ENCODE measurements at places on chromosomes 3 and 15.

GRCh38 chr15:80711886-80712285 is 16.8 kb downstream of the ABHD17C start:
- no peak for DNase-seq

GRCh38 chr15:98324341-98324970 is 323.9 kb upstream of the IGF1R start:
- DNase-seq = no peak

DNA sequence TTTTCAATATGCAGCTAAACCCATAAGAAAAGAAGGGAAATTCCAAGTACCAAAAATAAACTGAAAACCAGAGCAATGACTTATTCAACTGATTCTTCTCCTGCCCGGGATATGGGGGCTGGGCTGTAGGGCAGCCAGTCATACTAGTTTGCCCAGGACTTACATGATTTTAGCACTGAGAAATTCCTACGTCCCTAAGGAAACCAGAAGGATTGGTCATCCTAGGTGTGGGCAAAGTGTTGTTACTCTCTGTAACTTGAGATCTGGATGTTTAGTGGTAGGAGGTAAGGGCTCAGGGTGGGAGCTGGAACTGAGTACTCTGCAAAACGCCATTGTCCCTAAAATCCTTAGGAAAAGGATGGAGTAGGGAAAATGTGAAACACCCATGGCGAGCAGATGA is 1.2 kb upstream of the DAZL start:
- DNase-seq = no peak

- DNase-seq = no peak
These were observed 352 bp downstream of the CHRD start for GRCh38 chr3:184380185-184380626.

- no peak for DNase-seq
These were observed 94.7 kb downstream of the IL5RA start for GRCh38 chr3:3015185-3016089.

DNA sequence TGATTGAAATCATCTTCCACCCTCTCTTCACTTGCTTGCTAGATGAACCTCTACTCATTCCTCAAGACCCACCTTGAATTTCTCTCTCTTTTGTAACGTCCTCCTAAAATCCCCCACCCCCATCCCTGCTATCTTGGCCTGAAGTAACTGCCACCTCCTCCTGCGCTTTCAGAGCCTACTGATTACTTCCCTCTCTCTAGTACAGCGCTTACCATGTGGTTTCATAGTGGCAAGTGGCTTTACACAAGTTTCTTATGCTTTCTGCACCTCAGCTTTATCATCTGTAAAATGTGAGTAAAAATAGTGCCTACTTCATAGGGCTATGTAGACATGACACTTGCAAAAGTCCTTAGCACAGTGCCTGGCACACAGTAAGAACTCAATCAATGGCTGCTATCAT is 28.7 kb upstream of the DAZL start:
- no peak for DNase-seq

DNA sequence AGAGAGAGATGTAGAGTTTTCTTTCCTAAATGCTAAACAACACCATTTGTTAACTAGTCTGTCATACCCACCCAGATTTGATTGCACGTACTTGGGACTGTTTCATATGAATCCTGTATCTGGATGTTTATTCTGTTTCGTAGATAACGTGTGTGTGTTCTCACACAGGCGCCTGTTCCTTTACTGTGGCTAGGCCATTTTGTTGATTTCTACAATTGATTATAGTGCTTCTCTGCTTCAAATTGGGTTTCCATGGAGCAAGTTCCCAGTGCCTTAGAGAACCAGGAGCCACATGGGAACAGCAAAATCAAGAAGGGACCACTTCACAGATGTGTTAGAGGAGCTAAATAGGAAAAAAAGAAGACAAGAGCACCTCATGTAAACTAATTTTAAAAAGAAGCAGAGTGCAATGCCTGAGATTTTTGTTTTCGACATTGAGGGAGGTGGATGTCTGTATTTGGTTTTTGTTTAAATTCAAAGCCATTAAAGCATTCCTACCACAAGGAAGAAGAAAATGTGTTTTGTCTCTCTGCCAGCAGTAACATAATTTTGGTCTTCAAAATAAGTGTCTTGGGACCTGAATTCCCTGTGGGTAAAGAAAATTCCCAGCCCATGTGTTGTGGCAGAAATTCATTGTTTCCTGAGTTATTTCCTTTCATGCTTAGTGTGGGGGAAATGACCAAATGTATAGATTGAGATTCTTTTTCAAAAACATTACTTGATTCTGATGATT is 424.0 kb upstream of the C2CD4B start:
- DNase-seq = no peak

GRCh38 chr3:127037971-127038446 is 55.1 kb downstream of the PLXNA1 start:
- no peak for DNase-seq

- no peak for DNase-seq
These were observed 54.3 kb downstream of the OXNAD1 start for GRCh38 chr3:16319307-16319706.

- DNase-seq = no peak
These were observed 16.9 kb downstream of the NR2F2 start for GRCh38 chr15:96347181-96348111.

DNA sequence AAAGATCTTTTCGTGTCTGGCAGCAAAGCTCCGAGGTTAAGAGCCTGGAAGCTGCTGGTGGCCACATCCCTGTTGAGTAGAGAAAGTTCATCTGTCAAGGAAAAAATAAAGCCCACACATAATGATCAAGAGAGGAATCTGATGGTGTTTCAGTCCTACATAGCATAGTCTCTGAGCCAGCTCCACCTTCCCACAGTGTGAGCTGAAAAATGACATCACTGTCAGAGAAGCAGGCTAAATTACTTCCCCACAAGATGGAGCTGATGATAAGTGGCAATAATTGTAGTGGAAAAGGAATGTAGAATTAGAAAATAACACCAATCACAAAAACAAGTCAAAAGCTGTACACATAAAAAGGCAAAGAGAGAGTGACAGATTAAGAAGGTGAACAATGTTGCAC is 84.5 kb downstream of the AQP9 start:
- no peak for DNase-seq

DNA sequence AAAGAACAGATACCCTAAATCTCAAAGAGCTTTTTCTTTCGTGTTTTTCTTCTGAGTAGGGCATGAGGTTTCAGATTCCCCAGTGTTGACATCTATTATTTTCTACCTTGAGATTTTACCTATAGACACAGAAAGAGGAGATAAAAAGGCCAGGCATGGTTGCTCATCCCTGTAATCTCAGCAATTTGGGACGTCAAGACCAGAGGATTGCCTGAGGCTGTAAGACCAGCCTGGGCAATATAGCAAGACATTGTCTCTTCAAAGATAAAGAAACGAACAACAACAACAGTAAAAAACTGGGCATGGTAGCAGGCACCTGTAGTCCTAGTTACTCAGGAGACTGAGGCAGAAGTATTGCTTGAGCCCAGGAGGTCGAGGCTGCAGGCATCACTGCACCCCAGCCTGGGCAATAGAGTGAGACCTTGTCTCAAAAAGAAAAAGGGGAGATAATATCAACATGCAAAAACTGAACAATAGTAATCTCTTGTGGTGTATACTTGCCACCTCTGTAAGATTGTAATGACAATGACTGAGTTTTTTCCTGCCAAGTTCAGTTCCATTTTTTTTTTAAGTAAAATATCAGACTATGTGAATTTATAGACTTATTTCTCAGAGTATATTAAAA is 71.3 kb downstream of the MBNL1 start:
- DNase-seq = no peak

DNA sequence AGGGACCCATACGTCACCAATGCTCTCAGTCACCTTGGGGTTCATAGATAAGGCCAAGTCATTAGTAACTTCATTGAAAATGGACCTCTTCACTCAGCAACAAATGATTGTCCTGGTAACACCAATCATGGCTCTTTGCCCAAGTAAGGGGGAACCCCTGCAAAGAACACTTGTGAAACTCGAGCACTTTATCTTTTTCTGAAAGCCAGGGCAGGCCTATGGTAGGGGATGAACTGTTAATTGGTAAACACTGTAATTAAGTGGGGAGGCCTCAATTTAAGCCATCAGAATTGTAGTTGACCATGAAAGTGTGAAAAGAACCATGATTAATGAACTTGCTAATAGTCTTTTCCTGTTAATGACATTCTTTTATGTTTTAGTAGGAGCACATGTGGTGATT is 73.3 kb downstream of the ABHD5 start:
- no peak for DNase-seq

DNA sequence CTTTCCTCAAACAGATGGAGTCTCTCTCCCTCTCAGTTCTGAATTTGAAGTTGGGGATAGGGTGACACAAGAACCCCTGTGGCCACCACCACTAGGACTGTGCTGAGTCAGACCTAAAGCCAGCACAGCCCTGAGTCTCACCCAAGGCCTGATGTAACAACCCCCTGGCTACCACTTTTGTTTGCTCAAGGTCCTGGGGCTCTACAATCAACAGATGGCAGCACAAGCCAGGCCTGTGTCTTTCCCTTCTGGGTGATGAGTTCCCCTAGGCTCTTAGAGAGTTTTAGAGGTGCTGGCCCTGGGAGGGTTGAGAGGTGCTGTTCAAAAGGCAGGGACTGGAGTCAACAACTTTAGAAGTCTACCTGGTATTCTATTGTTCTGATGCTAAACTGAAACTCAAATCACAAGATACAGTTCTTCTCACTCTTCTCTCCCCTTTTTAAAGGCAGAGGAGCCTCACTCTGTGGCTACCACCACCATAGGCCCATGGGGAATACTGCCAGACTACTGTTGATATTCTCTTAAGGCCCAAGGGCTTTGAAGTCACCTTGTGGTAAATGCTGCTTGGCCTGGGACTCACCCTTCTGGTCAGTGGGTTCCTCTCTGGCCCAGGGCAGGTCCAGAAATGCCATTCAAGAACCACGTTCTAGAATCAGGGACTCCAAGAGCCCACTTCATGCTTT is 6.5 kb downstream of the OR5K4 start:
- no peak for DNase-seq

GRCh38 chr3:17431004-17431403 is 311.4 kb downstream of the TBC1D5 start:
- DNase-seq = peak; percentile 18

- DNase-seq = no peak
These were observed 18.1 kb upstream of the SLC22A13 start for GRCh38 chr3:38247366-38248035.

GRCh38 chr3:37262816-37263393 is 88.5 kb upstream of the LRRFIP2 start:
- no peak for DNase-seq

DNA sequence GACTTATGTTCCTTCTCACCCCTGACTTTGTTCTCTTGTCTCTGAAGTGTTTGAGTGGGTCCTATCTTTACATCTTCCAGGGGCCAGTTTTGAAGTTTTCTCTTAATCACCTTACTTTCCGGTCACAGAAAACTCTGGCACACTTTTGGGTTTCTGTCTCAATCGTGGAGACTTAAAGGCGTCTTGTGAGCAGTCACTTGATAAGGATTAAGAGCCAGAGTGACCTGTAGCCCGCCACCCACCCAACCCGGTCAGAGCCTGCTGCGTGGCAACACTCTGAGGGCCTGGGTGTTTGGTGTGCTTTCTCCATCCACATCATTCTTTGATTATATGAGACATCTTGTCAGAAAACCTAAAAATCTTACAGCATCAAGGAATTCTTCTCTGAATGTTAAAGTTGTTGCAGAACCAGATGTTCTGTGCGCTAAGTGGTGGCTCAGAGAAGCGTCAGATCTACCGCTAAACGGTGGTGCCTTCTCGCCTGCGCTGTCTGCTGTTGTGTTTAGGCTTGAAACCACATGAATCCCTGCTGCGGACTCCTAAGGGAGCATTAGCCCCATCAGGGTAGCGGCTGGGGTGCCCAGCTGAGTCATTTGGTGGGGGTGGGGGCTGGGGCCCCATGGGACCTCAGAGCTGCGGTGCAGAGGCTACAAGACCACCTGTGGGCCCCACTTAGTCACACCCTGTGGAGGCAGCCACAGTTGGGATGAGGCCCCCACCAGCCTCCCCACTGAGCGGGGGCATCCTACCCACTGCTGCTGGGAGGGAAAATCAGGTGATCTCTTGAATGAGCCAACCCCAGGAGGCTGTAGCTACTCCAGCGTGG is 158.7 kb upstream of the BHLHE40 start:
- no peak for DNase-seq

DNA sequence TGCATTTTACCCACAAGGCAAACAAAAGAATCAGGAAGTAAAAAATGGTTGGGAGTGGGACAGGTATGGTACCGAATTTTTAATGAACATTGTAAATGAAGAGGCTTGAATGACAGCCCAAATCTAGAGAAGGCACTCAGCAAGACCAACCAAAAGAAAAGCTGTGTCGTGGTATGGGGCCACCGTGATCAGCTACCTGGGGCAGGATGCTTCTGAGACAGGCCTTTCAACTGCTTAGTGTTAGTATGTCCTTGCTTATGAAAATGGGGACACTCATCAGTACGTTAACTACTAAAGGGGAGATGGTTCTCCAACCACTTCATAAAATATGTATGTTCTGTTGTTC is 228.7 kb upstream of the ST8SIA2 start:
- no peak for DNase-seq

GRCh38 chr3:188940573-188940932 is 231.2 kb upstream of the TPRG1 start:
- DNase-seq = no peak

GRCh38 chr15:67607959-67608637 is 65.6 kb downstream of the MAP2K5 start:
- no peak for DNase-seq

GRCh38 chr15:77347197-77347596 is 72.7 kb downstream of the PEAK1 start:
- DNase-seq = no peak

- DNase-seq = no peak
These were observed 39.0 kb downstream of the IL12A start for GRCh38 chr3:160027541-160028195.

- no peak for DNase-seq
These were observed 431.1 kb downstream of the WDR72 start for GRCh38 chr15:53328341-53328740.

DNA sequence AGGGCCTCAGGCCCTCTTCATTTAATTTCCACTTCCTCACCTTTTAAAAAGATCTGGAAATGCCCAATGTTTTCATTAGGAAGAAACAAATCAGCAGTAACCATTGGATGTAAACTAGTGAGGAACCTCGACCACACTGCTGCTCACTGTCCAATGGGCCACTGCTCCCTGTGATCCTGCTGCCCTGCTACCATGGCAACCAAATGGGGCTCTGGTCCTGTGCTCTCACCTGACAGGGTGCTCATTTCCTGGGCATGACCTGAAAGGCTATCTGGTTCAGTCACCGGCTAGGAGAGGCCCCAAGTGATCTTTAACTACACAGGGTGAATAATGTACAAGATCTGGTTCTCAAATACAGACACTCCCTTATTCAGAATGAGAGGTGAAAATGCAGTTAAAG is 54.6 kb downstream of the ARHGEF3 start:
- DNase-seq = no peak

Data from bone marrow (tissue), 2 donors.